Parietal lobe (tissue), 2 donors: ENCODE measurements at places on chromosomes 4 and X. TPM values are rescaled to one million over a fixed set of nuclear protein-coding genes. Genes with fewer than 3 reads are reported as not detected.

ANXA3 gene
- total RNA-seq: 2.5 TPM

RXFP1 gene
- total RNA-seq: 1.6 TPM

ZNF41 gene
- 14.7 TPM for total RNA-seq

SCD5 gene
- 270 TPM for total RNA-seq

PHKA1 gene
- total RNA-seq: 4.7 TPM

FUNDC2 gene
- 31.9 TPM for total RNA-seq
